ENCODE measurements at places on chromosomes 5 and 9. TPM values are rescaled to one million over a fixed set of nuclear protein-coding genes. Genes with fewer than 3 reads are reported as not detected.

DNA sequence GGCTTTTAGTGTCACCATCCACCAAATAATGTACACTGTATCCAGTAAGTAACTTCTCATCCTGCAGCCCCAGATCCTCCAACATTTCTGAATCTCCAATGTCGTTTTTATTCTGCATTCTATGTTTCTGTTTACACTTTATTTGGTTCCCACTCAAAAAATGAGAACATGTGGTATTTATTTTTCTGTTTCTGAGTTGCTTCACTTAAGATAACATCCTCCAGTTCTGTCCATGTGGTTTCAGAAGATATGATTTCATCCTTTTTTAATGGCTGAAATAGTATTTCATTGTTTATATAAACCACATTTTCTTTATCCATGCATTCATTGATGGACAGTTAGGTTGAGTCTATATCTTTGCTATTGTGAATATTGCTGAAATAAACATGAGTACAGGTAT, 677.3 kb upstream of the FTMT start:
- DNase-seq, result no peak

Gene NR4A3
- 29.0 TPM for total RNA-seq

DNA sequence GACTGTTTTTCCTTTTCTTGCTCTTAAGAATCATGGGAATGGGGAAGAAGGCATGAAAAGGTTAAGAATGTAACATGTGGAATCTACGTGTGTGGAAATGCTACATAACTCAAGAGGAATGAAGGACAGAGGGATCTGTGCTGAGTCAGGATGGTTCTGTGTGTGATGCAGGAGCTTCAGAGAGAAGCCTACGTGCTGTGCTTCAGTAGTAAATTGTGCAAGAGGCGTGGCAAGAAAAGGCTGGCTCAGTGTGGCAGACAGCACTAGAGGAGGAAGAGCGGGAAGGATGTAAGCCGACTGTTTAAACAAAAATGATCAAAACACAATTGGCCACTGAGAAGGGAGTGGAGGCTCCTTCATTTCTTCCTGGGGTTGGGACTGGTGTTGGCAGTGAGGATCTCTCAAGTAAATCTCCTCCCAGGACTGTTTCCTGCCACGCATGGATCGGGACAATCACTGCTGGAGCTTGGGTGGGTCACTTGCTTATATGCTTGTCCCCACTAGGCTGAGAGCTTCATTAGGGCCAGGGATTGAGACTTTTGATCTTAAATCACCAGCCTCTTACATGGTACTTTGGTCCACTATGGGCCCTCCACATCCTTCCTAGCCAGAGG, 59.4 kb upstream of the BASP1 start:
- DNase-seq, result no peak

- no peak for DNase-seq
Observed at GRCh38 chr5:132662925-132663770, 5.2 kb downstream of the IL13 start.

DNA sequence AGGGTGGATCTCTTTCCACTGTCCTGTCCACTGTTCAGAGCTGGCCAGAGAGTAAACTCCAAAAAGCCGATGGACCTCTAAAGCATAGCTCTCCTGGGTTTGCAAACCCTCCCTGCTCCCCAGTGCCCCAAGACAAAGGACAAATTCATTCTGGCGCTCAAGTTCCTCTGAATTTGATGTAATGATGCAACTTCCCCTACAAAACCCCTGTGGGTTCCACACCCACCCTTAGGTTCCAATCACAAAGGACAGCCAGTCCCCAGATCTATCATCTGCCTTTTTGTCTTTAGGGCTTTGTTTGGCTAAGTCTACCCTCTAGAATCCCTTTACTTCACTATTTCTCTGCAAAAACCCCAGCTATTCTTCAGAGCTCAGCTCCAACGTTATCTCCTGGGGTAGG, 57.4 kb upstream of the SLC25A51 start:
- DNase-seq, result no peak

DNA sequence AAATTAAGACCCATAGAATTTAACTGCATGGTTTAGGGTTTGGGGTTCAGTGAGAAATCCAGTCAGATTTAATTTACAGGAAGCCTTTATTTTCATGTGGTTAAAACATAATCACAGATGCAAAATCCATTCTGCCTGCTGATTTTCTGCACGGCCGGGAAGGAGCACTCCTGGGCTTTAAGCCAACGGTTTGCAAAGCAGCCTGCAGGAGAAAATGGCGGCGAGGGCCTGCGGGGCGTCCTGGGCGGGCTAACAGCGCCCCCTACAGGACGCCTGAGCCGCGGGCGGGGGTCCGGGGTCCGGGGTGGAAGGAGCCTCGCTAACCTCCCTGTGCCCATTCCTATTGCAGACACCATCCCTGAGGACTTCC, 47.6 kb downstream of the THBS4 start:
- peak; percentile 85 for DNase-seq

DNA sequence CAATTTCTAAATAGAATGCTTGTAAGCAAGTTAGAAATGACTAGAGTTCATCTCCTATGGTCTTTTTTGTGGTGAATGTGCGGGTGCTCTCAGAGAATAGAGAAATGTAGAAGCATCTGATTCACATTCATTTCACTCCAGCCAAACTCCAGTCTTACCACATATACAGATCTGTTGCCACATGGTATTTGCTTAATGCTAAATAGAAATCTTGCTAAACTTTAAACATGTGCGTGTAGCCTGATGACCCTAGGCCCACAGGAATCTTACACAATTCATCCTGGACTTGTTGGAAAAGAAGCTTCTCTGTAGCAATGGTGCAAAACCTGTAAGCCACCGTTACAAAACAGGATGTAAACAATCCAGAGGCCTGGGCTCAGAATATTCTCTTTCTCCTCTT, 135.2 kb downstream of the PCSK1 start:
- no peak for DNase-seq

- DNase-seq, result peak; percentile 9
Observed at GRCh38 chr9:86902586-86902985, 44.7 kb downstream of the GAS1 start.

DNA sequence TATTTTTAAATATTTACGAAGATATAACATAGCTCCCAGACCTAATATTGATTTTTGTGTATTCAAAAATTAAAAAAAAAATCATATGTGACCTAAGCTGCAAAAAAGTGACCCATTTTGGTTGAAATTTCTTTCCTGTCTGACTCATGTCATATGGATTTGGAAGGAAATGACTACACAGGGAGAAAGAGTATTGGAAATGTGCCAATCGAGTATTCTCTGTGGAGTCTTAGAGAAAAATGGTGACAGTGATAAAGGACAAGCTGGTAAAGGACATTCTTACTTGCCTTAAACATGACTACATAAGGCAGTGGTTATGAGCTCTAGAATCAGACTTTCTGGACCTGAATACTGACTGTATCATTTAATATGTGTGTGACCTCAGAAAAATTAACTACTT, 262.9 kb upstream of the PTPRD start:
- no peak for DNase-seq

Gene ACTBL2
- total RNA-seq, result not detected

- no peak for DNase-seq
Observed at GRCh38 chr9:4206718-4207117, 93.2 kb downstream of the GLIS3 start.

DNA sequence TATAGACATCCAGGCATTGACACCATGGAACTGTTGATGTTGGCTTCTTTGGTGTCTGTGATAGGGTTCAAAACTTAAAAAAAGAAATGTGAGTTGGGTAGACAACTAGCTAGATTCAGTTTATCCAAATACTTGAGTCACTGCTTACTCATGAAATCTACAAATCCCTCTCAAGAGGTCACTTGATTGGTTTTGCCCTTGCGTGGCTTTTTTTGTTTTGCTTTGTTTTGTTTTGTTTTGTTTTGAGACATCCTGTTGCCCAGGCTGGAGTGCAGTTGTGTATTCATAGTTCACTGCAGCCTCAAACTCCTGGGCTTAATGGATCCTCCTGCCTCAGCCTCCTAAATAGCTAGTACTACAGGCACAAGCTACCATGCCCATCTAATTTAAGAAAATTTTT, 10.5 kb upstream of the ENTREP1 start:
- no peak for DNase-seq

Gene LCP2
- 12.0 TPM for total RNA-seq

- DNase-seq, result no peak
Observed at GRCh38 chr5:58459146-58460001, 512 bp downstream of the PLK2 start.

DNA sequence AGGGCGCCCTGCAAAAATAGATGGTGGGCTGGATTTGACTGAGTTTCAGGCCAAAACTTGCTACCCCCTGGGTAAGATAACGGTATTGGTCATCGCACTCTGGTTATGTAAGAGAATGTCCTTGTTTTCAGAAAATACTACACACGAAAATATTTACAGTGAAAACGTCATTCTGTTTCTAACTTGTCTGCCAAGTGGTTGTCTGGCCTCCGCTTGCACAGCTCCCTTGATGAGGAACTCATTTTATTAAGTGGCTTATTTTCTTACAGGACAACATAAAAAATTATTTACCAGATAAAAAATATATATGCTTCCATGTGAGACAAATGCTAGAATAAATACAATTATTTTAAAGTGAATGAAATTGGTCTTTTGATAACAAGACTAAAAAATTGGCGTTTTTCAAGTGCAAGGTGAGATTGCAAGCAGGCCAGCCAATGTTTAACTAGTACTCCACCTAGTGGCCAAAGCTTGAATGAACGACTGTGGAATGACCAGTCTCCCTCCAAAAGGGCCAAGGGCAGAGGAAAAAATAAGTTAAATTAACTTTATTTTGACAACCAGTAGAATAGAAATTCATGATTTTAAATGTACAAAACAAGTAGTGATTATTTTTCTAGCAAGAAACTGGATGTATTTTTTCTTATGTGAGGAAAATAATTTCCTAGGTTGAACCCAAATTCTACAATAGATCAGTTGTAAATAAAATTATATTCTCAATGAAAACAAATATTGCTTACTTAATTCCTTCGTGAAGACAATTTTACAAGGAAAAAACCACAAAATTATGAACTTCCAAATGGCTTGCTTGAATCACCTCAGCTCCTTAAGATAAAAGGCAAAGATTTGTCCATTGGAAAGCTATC, 93.2 kb downstream of the ZFAND5 start:
- DNase-seq, result no peak

DNA sequence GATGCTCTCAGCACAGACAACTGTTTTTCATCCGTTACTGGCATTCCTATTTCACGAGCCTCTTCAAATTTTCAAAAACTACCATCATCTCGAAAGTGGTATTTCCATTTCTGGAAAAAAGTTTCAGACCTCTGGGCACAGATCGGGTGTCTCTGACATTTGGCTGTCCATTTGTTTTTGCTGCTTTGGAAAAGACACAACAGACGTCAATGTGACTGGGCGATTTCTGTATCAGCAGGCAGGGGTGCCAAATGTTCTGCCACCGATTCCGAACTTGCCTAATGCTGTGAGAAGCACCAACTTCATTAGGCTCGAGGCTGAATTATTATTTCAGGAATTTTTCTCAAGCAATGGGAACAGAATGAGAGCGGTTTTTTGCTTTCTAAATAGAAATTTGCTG, 105.6 kb downstream of the ARSB start:
- no peak for DNase-seq

GRCh38 chr9:113184539-113184938, 33.7 kb downstream of the SLC31A2 start:
- DNase-seq, result no peak

Gene AQP7
- total RNA-seq, result 205 TPM

- DNase-seq, result no peak
Observed at GRCh38 chr5:126104951-126105350, 318.3 kb upstream of the GRAMD2B start.

- no peak for DNase-seq
Observed at GRCh38 chr9:118782790-118783463, 586.3 kb downstream of the BRINP1 start.

DNA sequence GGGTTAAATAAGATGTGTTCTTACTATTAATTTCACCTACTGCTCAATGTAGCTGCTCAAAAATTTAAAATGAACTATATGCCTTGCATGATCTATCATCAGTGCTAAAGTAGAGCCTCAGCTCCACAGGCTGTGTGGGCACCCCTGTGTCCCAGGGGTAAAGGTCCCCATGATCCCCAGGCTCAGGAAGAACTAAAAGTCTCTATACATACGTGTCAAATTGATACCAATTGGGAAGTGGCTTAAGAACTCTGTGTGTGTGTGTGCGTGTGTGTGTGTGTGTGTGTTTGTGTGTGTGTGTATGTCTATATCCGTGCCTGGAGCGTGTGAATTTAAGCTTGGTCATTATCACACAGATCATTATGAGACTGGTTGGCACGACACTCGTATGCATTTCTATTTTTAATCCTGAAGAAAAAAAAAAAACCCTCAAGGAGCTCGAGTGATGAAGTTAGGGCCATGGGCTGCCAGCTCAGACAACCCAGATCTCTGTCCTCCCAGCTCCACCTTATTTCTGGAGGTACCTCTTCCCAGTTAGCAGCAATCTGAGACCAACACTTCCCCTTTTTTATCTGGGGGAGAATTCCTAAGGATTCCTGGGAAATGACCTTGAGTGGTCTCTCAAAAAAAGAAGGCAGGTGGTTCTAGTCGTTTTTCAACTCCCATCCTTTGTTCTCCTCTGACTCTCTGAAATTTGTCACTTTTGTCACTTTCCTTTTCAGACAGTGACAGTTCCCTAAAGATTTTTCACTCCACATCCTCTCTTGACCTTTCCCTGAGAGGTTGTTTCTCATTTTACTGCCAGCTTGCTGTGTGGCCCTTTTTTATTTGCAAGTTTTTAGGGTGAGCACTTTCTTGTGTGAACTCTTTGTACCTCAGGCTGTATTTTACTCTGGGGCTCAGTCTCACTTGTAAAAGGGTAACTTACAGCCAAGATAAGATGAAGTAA, 45.7 kb upstream of the CTXN3 start:
- no peak for DNase-seq

DNA sequence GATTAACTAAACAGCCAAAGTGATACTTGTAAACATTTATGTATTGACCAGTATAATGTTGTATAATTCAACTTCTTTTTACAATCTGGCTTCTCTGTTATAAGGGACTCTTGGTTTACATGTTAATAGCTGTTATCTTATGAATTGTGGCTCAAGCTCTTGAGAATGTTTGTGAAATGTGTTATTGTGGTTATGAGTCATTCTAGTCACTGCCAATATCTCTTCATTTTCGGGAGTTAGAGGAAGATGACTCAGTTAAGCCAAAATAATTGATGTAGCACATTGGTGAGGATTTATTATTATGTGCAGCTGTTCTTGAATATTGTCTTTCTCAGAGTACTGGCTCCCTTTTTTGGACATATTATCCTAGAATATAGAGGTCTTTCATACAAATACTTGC, 655.2 kb upstream of the RIOK2 start:
- no peak for DNase-seq

GRCh38 chr5:54581831-54582548, 64.4 kb downstream of the SNX18 start:
- DNase-seq, result no peak

- DNase-seq, result no peak
Observed at GRCh38 chr5:139513852-139514485, 31.4 kb upstream of the STING1 start.

Gene HK3
- 8.6 TPM for total RNA-seq

GRCh38 chr9:3186751-3187150, 339.1 kb downstream of the RFX3 start:
- DNase-seq, result no peak

Gene STC2
- 4.0 TPM for total RNA-seq

- DNase-seq, result no peak
Observed at GRCh38 chr5:179139936-179140235, 79.7 kb downstream of the ZNF354C start.

Gene SLC6A19
- total RNA-seq, result not detected

- no peak for DNase-seq
Observed at GRCh38 chr5:63719147-63719546, 243.1 kb downstream of the HTR1A start.

Gene THBS4
- 67.8 TPM for total RNA-seq

Gene PCDHAC2
- 0.69 TPM for total RNA-seq

- DNase-seq, result no peak
Observed at GRCh38 chr5:17395106-17395880, 102.7 kb upstream of the TAF11L2 start.
